HTR-8/SVneo (cell line): ENCODE measurements at places on chromosomes 11 and 22.

DNA sequence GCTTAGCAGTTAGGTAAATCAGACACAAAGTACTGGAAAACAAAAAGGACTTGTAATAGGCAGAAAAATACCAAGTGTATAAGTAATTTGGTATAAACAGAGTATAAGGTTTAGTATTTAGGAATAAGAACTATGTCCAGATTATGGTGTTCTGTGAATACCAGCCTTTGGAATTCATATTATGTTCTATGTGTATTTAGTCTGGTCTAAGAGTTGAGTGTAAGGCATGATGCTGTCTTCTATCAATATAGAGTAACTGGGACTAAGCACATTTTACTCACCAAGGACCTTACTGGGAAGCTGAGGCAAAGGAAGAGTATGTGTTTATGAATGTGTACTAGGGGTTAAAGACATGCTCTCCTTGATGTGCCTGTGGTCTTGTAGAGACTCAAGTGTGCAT is 9.5 kb downstream of the SDHD start:
- DNase-seq, result no peak

DNA sequence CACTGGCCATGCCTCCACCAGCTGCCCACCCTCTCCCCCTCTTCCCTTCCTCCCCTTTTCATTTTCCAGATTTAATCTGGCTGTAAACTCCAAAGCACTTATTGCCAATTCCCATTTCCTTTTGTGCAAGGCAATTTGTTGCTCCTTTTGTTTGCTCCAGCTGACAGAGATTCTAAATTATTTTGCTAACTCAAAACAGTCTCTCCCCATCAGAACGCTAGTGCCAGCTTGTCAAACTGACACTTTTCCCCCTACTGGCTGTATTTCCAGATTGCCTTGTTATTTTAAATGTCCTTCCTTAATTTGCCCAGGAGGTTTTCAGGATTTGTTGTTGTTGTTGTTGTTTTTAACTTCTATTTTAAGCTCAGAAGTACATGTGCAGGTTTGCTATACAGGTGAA is 57.0 kb upstream of the PAK1 start:
- DNase-seq, result no peak

DNA sequence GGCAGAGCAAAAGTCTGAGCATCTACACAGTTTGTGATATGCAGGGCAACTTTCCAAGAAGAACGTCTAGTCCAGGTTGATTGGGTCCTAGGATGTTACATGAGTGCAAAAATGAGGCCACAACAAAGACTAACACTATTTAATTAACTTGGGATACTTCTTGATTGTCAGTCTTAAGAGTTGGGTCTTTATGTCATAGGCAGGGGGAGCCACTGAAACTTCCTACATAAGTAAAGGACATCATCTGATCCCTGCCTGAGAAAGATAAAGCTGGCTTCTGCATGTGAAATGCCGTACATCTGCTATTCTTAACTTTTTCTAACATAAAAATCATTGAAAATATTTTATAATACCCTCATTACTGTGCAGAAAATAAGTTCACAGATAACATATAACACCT is 525.5 kb downstream of the NTM start:
- no peak for DNase-seq

DNA sequence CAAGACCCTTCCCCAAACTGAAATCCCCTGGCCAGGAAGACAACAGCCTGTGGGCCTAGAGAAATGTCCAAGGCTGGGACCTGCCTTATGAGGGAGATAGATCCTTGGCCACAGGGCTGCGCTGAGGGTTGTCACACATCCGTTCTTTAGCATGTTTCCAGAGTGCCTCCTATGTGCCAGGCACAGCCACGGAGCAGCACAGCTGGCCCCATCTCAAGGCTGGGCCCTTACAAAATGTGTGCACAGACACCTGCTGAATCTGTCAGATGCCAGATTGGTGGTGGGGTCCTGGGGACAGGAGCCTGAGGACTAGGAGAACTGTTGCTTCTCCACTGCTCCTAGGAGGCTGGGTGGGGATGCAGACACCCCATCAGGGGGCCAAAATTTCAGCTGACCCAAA is 11.2 kb downstream of the GRIK4 start:
- DNase-seq, result no peak

- DNase-seq, result peak; percentile 87
These were observed 22.2 kb upstream of the CBX7 start for GRCh38 chr22:39174498-39175352.

DNA sequence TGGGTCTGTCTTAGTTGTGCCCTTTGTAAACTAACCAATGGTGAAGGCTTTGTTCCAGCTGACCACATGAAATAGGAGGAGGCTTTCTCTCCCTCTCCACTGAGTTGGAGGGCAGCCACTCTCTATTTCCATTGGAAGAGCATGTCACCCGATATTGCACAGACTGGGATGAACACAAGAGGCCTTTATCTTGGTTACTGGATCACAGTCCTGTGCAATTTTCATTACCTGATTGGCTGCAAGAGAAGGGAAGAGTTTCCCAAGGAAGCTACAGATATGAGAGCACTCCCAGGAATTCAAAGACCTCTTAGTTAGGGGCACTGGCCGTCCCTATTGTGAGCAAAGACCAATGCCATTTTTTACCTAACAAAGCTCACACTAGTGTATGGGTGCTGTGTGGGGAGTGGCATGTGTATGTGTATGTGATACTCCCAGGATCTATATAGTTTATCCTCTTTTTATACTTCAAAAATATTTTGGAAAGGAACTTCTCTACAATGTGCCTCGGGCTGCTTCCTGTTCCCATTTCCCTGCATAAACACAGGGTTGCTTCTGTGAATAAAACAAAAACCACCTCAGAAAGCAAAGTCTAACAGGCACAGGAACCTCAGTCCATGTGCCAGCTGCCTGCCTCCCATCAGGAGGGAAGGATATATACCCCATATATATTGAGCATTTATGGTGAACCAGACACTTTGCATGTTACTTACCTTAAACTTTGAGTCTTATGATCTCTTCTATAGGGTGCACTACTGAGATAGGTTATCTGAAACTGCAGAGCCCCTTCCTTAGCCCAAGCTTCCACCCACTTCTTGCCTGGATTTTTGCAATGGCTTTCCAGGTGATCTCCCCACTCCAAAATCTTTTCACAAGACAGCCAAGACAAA is 126.5 kb downstream of the RASSF10 start:
- DNase-seq, result peak; percentile 59

DNA sequence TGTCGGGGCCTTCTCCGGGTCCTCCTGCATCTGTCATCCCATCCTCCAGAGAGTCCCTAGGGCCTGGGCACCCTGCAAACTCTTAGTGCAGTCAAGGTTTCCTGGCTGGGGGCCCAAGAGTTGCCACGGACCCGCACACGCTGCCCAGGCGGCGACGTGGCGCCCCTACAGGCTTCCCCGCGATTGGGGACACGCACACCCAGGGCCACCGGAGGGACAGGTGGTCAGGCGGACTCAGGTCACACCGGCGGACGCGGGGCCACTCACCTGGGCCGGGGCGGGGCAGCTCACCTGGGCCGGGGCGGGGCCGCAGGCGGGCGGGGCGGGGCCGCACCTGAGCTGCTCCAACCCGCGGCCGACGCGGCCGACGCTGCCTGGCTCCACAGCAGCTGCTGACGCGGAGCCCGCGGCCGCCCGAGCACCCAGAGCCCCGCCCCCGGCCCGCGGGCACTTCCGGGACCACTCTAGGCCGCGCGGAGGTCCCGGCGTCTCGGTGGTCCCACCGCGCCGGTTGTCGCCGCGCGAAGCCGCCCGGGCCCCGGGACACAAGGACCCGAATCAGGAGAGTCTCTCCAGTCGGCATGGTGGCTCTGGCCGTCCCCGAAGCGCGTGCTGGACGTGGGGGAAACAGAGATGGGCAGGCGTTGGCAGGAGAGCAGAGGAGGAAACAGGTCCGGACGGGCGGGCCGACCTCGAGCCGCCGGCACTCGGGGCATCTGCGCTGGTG is at the start of gene ZNF70:
Gene ZNF70 (minus strand): TSS at position 399 of the 727 bp plus-strand sequence. CDS start 5,972 bp downstream, outside the sequence.
- peak; percentile 70 for DNase-seq

GRCh38 chr11:15212876-15213275 is 98.2 kb downstream of the INSC start:
- DNase-seq, result no peak

- DNase-seq, result no peak
These were observed 75.9 kb downstream of the LDLRAD3 start for GRCh38 chr11:36019722-36020121.

- no peak for DNase-seq
These were observed 45.3 kb upstream of the SCUBE2 start for GRCh38 chr11:9136741-9137140.

DNA sequence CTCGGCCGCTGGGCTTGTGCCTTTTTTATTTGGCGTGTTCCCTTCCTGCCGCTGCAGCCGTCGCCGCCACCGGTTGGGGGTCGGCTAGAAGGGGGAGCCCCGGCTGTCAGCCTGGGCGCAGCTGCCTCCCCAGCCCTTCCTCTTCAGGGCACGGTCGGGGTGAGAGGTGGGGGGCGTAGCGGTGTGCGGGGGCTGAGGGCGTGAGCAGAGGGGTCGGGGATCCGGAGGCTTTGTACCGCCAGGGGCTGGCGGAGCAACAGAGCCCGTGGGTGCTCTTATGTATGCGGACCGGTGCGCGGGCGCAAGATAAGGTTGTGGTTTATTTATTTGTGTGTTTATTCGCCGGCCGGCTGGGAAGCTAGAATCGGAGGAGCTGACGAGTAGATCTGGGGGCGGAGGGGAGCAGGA is 477 bp downstream of the ZBTB16 start:
- DNase-seq, result no peak

DNA sequence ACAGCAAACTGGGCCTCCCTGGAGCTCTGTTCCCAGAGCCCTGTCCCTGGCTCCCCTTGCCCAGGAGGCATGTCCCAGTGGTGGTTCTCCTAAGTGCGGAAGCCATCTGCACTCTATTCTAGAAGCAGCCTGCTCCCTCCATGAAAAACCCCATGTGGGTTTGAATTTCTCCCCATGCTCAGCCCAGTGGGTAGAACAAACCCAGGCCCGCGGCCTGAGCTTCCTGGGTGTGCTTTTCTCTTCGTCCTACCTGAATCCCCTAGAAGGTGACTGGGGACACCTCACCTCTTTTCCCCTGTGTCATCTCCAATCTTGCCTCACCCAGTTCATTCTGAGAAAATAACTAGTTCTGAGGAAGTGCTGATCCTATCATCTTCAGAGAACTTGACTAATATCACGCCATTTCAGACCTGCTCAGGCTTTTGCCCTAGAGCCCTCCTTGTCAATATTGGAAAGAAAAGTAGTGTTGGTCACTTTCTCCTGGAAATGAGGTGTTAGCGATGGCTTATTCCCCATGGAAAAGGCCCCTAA is 15.9 kb downstream of the IL10RA start:
- DNase-seq, result no peak

GRCh38 chr11:34234086-34234740 is 123.6 kb downstream of the ABTB2 start:
- DNase-seq, result peak; percentile 76

GRCh38 chr11:117887431-117888138 is 11.1 kb upstream of the FXYD6 start:
- DNase-seq, result no peak

DNA sequence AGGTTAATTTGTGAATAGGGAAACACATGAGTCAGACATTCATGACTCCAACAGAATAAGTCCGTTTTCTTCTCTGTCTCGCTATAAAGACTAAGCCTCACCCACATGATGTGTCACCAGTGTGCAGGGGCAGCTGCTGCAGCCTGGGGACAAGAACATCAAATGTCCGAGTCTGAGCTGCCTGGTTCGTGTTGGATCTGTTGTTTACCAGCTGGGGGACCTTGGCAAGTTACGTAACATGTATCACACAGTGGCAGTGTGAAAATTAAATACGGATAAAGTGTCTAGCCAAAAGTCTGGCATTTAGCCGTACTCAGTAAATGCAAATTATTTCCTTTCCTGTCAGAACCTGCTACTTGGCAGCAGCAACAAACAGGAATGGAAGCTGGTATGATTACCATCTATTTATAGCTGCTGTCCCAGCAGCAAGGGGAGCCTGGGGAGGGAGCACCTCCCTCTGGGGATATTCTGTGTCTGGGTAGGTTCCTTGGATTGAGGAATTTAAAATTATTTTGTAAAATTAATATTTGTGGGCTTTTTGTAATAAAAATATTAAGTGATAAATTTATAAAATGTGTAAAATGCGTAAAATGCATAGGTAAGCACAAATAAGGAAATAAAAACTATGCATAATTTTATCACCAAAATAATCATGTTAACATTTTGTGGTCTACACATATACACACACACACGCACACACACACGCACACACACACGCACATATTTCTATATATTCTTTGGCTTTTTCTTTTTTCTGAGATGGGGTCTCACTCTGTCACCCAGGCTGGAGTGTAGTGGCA is 1.3 kb upstream of the CLDN25 start:
- peak; percentile 10 for DNase-seq

- no peak for DNase-seq
These were observed 1.3 kb upstream of the NRIP3 start for GRCh38 chr11:9005087-9005486.

GRCh38 chr11:9038541-9038940 is 34.7 kb upstream of the NRIP3 start:
- DNase-seq, result no peak

DNA sequence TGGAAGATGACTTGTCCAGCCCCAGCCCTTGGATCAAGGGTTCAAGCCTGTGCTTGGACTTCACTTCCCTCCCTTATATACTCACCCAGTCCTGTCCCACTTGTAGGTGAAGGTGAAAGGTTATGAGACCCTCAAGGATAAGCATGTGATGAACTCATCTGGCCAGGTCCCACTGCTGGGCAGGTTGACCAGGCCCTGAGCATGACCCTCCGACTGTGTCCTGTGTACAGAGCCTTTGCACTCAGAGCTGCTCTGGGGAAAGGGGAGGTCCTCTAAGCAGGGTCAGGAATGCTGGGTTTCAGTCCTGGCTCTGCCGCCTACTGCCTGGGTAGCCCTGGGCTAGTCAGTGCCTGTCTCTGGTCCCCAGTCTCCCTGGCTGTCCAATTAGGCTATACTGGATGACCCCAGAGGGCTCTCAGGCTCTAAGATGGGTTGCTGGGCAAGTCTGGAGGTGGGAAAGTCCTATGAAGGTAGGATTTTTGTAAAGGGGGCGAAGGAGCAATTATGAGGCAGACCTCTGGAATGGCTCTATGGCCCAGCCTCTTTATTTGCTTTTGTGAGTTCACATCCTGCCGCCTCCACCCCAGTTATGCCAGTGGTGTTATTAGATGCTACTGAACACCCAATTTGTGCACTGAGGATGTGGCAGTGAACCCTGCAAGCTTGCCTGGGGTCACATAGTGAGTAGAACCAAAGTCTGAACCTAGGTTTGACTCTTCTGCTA is 14.1 kb downstream of the DGAT2 start:
- DNase-seq, result no peak

GRCh38 chr11:78425399-78426070 is 7.9 kb upstream of the GAB2 start:
- no peak for DNase-seq

DNA sequence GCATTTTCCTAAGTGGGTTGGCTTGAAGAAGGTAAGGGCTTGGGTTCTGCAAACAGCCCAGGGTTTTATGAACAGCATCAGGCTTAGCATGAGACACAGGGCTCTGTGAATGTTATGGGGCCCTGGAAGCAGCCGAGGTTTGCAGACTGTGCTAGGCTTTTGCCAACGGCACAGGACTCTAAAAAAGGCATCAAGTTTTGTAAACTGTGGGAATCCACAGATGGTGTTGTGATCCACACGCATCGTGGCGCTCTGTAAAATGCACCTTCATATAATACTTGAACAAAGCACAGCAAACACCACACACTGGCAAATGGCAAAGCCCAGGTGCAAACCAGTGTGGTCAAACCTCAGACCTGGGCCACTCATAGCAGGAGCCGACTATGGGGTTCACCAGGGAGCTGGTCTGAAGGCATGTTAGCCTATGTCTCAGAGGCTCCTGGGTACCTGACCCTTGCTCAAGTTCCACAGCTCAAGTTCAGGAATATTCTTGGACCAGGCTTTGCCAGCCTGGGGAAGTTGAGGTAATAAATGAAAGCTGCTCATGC is 2.4 kb upstream of the SLCO2B1 start:
- no peak for DNase-seq
